ENCODE measurements at places on chromosomes 4 and X.

- no peak for DNase-seq
Measured at GRCh38 chr4:1069394-1069793, 44.0 kb downstream of the RNF212 start.

- DNase-seq: no peak
Measured at GRCh38 chr4:181018913-181019312, 1224.3 kb upstream of the TENM3 start.

- no peak for DNase-seq
Measured at GRCh38 chr4:161767116-161767515, 396.7 kb downstream of the FSTL5 start.

- DNase-seq: peak; percentile 52
Measured at GRCh38 chrX:115491766-115492165, 69.2 kb upstream of the PLS3 start.

DNA sequence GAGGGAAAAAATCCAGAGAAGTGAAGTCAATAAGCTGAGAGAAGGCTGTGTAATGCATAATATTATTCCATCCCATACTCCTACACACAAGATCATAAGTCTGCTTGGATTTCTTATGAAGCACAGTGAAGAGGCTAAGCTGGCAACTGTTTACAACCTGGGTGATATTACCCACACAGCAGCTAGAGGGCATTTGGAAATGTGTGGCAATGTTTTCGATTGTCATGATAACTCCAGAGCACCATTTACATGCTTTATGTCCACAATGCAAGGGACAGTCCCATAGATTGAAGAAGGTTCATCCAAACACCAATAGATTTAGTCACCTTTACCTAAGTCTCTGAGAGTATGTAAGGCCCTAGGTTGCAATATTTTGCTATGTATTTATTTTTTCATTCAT lies 412.2 kb downstream of the PPP3CA start:
- DNase-seq: no peak

- DNase-seq: no peak
Measured at GRCh38 chrX:153645921-153646488, 998 bp upstream of the DUSP9 start.

DNA sequence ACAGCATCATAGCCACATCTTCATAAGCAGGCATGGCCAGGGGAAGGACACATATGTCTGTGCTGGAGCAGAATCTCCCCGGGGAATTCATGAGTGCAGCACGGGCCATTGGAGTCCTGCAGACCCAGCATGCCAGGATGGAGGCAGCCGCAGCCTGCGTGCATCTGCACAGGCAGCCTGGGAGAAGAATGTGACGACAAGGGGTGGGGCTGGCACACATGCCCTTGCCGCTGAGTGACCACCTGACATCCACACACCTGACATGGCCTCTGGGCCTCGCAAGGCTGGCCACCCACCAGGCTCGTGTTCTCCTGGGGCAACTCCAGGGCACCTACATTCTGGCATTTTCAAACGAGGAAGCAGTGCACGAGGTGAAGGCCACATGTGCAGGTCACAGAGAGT lies 66.2 kb upstream of the AFAP1 start:
- DNase-seq: no peak

DNA sequence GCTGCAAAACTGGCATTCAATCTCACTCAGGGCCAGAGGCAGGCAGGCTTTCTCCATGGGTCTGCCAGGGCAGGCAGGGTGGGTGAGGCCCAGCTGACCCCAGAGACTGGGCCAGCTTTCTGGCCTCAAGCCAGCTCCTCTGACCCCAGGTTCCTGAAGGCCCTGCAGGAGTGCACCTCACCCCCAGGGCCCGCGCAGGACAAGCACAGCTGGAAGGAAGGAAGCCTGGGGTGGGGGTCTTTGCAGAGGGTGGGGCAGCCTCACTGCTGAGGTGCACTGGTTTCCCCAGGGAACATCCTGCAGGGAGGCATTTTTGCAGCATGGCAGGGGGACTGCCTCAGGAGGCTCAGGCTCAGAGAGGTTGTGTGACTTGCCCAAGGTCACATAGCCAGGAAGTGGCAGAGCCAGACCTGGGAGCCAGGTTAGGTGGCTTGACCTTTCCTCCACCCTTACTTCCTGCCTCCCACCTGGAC lies 31.5 kb upstream of the AFAP1 start:
- DNase-seq: no peak

GRCh38 chrX:11996810-11997209 lies 141.5 kb upstream of the FRMPD4 start:
- DNase-seq: no peak

GRCh38 chr4:15547392-15547791 lies 77.7 kb downstream of the CC2D2A start:
- no peak for DNase-seq

- DNase-seq: no peak
Measured at GRCh38 chr4:6472387-6473263, at the start of gene PPP2R2C. TSS of gene PPP2R2C (minus strand) at chr4:6472614. CDS start at chr4:6472229, 385 bp downstream.

DNA sequence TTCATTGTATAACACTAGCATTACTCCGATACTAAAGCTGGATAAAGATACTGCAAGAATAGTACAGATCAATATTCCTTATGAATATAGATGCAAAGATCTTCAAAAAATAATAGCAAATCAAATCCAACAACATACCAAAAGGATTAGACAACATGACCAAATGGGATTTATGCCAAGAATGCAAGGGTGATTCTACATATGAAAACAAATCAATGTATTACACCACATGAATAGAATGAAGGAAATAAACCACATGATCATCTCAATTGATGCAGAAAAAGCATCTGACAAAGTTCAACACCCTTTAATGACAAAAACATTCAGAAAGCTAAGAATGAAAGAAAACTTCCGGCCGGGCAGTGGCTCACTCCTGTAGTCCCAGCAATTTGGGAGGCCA lies 42.8 kb downstream of the CUL4B start:
- no peak for DNase-seq

GRCh38 chr4:141540643-141541042 lies 95.7 kb upstream of the IL15 start:
- no peak for DNase-seq

DNA sequence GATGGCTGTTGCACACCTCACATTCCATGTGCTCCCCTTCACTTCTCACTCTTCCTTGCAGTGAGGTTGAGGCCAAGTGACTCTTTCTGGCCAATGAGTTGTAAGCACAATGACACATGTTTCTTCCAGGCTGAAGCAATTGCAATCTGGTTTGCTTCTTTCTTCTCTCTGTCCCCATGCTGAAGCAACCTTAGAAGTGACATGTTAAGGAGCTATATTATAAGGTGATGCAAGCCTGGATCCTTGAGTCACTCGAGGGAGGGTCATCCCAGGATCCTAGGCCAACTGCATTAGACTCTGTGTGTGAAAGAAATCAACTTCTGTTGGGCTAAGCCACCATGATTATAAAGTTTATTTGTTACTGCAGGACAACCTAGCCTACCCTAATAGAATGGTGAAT lies 45.5 kb upstream of the HS3ST1 start:
- DNase-seq: peak; percentile 74

GRCh38 chr4:75034523-75034922 lies 101.6 kb downstream of the PARM1 start:
- DNase-seq: no peak

- no peak for DNase-seq
Measured at GRCh38 chr4:184697956-184698355, 35.9 kb downstream of the CENPU start.

DNA sequence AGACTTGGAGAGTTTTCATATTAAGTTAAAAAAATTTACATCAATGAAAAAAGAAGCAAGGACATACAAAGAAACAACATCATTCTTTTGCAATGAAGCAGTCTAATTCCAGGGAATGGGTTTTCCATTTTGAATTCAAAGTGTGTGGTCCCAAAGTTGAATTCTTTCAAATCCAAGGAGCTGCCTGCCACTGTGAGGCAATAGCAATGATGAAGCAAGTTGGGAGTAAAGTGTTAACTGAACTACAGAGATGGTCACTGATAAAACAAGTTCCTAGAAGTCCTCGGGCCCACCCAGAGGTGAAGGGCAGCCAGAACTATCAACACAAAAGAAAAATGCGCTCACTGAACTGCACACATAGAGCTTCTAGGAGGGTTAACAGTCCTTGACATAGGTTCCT lies 115.9 kb downstream of the RAB28 start:
- DNase-seq: no peak

DNA sequence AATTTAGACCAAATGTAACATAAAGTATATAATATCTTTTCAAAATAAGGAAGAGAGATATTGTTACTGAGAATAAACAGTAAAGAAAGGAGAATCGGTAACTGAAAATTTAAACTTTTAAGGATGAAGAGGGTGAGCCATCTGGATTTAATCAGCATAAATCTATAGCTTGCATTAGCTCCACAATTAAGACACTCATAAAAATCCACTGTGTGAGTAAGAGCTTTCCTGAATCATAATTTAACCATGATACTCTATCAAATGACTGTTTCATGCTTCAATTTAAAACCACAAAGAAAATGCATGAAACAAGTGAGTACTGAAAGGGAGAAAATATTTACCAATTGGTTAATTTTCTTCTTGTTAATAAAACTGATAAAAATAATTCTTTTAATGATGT lies 951.5 kb upstream of the SLIT2 start:
- no peak for DNase-seq

DNA sequence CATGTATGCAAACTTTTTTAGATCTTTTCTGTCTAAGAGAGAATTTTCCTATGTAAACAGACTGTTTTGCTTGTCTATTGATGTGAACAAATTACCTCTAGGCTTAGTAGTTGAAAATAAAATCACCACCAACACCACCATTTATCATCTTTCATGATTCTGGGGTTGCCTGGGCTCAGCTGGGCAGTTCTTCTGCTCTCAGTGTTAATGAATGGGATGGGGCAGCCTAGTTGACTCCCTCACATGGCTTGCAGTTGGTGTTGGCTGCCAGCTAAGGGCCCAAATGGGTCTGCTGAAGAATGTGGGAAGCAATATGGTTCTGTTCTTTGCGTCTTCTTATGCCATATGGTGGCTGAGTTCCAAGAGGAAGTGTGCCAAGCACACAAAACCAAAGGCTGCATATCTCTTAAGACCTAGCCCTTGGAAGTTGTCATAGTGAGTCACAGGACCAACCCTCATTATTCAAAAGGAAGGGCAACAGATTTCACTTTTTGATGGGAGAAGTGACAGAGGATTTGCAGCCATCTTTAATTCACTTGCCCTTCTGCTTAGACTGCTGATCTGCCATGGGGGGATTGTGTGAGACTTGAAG lies 17.9 kb downstream of the REELD1 start:
- DNase-seq: peak; percentile 65

- DNase-seq: peak; percentile 59
Measured at GRCh38 chr4:158788516-158788915, 19.7 kb downstream of the FNIP2 start.

DNA sequence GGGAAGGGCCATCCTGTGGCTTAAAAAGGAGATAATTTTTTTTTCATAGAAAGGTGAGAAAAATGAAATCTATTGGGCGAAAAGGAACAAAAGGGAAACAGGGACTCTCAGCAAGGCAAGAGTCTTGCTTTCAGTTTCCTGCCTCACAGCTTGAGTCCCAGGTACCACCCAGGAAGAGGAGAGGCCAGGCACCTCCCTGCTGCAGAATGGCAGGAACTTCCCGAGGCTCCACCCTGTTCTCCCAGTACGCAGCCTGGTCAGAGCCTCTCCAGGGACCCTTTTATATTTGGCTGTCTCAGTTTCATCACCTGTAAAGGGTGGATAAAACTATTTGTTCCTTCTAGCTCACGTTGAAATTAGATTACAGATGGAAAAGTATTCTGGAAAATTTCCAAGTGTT lies 33.8 kb downstream of the UCHL1 start:
- no peak for DNase-seq

- DNase-seq: peak; percentile 11
Measured at GRCh38 chr4:87041141-87041540, 106.3 kb downstream of the AFF1 start.

DNA sequence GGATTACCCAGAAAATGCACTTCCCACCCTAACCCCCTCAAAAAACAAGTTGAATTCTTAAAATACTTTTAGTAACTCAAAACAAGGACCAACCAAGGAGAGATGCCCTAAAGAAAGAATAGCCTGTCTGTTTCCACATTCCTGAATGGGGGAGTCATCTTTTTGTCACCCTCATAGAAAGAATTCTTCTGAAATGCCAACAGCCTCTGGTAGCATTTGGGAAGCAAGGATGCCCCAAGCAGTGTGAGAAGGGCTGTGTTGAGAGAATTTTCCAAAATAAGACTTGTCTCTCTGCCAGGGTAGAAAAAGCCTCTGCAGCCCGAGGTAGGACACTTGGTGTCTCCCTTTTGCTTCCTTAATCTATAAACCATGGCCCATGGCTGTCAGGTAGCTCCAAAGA lies 173.1 kb upstream of the VCX3A start:
- no peak for DNase-seq

- DNase-seq: no peak
Measured at GRCh38 chrX:42246814-42247213, 323.5 kb upstream of the CASK start.

DNA sequence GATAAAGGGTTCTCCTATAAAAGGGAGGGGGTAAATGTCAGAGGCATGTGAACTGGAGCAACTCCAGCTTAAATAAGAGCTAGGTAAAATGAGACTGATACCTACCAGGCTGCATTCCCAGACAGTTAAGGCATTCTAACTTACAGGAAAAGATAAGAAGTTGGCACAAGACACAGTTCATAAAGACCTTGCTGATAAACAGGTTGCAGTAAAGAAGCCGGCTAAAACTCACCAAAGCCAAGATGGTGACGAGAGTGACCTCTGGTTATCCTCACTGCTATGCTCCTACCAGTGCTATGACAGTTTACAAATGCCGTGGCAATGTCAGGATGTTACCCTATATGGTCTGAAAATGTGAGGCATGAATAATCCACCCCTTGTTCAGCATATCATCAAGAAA lies 13.1 kb upstream of the SULT1B1 start:
- DNase-seq: no peak

DNA sequence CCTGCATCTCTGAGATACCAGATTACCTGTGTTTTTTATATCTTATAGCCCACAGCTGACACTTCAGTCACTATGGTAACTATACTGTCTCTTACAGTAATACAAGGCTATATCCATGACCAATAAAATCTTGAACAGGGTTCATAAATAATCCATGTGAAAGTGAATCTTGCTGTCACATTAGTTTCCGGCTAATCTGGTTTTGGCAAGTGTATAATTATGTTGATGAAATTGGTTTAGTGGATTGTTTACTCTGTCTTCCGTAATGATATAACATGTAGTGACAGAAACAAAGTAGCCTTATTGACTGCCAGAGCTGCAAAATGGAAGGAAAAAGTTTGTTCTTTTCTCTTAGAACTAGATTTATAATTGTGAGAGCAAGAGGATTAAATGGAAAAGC lies 686.6 kb upstream of the PABPC4L start:
- DNase-seq: no peak

Measured in inflammatory macrophage treated with lipopolysaccharide for 4 hours (primary cell).